CD14-positive monocyte (primary cell): ENCODE measurements at places on chromosomes 12 and 14.

- no peak for DNase-seq
These were observed 27.0 kb downstream of the PAPLN start for GRCh38 chr14:73264080-73264884.

- DNase-seq = no peak
These were observed 78.5 kb downstream of the ST8SIA1 start for GRCh38 chr12:22256041-22256441.

DNA sequence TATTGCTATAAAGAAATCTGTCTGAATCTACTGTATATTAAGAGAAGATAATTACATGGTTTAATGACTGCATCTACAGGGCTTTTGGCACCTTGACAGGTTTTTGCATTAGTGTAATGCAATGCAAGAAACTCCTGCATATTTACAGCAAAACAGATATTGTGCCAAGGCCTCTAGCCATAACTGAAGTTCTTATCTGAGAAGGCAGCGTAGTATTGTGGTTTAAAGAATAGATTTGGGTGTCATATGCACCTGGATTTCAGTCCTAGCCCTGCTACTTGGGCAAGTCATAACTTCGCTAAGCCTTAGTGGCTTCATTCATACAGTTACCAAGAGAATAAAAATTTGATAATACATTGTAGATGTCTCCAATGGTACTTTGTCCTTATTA, 350.1 kb downstream of the CCDC91 start:
- no peak for DNase-seq

DNA sequence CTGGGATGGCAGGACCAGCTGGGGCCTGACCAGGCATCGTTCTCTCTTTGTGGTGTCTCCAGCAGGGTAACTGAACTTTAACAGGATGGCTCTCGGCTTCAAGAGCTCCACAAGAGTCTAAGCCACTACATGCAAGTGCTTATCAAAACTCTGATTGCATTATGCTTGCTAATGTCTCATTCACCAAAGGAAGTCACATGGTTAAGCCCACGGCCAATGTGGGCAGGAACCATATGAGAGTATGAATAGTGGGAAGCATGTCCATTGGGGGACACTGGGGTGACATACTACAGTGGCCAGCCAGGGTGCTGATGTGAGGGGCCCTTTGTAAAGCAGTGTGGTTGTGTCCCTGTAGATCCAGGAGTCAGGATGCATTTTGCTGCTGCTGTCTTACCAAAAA, 35.0 kb upstream of the KCNA5 start:
- DNase-seq = no peak

GRCh38 chr14:94773655-94774343, 3.9 kb upstream of the GSC start:
- no peak for DNase-seq

- no peak for DNase-seq
These were observed 30.2 kb downstream of the KCTD10 start for GRCh38 chr12:109446869-109447268.

DNA sequence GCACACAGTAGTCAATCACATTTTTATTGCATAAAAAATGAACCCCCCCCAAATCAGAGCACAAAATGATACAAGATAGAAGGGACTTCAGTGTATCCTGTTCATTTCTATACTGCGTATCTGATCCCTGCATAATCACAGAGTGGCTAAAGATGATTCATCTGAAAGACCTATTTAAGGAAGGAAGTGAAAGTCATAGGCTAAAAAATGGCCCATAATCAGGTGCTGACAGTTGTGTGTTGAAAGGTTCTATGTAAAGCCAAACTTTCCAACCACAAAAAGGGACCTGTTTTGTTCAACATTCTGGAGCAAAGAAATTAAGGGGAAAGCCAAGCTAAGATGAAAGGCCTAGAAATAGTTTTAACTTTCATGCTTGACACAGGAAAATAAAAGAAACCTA, 147.8 kb upstream of the ATP2B1 start:
- DNase-seq = peak; percentile 80

GRCh38 chr14:83289896-83290295, 1756.2 kb upstream of the SEL1L start:
- no peak for DNase-seq
